ENCODE measurements at places on chromosomes 6 and 20.

GRCh38 chr6:133456944-133457343 is 215.8 kb downstream of the EYA4 start:
- no peak for DNase-seq

- no peak for DNase-seq
Measured at GRCh38 chr6:27135087-27135657, 112.3 kb upstream of the PRSS16 start.

DNA sequence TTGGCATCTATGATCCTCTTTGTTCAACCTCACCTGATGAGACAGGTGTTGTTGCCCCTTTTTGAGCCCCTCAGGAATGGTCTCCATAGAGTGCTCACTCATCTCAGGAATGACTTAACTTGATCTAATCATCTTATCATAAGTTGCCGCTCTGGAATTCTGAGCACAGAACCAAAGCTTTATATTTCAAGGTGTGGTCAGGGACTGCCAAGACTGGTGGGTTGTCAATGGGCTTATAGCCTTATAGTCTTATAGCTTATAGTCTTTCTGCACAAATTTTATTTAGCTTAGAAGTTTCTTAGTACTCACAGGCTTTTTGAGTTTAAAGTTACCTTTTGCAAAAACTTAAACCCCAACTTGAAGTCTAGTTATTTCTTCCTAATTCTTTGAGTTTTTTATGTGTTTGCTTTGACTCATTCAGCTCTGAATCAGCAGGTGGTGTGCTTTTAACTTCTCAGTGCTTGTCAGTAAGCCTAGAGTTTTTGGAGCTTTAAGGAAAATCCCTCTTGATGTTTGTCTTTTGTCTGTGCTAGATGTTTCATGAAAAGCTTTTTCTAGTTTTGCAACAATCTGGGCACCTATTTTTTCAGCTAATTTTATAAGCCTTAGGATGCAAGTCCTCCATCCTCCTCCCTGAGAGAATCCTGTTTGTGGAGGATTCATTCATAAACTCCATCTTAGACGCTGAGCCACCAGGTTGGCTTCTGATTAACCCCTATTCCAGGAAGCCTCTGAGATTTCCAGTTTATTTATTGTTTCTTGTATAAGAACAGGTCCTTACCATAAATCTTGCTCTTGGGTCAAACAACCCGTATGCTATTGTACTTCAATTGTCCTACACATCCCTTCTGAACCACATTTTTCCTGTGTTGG is 72.3 kb upstream of the SSTR4 start:
- DNase-seq = no peak

GRCh38 chr6:70380252-70380651 is 33.1 kb upstream of the FAM135A start:
- no peak for DNase-seq

GRCh38 chr6:11207199-11207968 is 25.1 kb downstream of the NEDD9 start:
- no peak for DNase-seq

DNA sequence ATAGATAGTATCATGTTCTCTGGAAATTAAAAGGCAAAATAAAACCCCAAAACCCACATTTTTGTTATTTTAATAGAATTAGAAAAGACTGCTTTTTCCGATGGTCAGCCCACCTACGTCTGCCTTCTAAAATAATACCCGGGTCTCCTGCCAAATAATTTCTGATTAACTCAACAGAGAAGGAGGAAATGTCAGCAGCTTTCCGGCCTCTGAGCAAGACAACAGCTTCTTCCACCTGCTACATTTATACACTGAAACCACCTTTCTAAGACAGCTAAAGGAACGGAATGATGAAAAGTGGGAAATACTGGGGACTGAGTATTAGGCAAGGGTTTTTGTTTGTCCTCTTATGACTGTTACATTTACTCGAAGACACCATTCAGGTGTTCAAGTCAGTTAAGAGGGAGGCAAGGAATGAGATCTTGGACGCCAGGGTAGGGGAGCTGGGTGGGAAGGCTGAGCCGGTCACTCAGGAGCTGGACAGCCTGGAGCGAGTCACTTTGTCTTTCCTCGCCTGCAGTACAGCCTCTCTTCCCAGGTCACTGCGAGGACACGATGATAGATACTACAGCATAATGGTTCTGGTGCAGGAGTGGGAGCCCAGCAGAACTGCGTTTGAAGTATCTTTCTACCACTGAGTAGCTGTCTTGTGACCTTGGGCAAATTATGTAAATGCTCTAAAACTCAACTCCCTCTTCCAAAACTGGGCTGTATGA is 96.3 kb upstream of the QKI start:
- DNase-seq = no peak

- peak; percentile 65 for DNase-seq
Measured at GRCh38 chr6:129472239-129472638, 237.7 kb downstream of the ARHGAP18 start.

DNA sequence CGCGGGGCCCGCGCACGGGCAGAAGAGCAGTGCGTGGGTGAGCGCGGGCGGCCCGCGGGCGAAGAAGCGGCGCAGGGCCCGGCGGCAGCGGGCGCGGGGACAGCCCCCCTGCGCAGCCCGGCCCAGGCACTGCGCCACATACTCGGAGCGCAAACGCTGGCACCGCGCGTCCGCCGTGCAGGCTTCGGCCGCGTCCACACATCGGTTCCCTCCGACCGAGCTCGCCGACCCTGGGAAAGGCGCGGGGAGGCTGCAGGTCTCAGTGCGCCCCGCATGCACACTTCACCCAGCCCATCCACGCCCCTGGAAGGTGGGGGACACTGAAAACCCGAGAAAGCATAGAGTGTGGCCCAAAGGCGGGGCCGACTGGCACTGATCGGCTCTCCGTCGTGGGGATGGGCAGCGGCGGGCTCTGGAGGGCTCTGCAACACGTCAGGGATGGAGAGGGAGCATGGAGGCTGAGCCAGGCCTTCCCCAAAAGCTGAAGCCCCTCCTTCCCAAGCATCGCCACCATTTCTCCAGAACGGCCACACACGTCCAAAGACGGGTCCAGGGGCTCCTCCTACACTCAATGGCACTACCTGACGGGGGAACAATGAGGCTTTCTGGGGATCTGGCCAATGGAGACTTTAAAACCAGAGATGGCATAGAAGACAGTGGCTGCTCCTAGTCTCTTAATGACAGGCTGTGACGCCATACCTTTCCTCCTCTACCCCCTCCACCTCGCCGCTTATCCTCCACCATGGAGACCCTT is 2.0 kb downstream of the GFRA4 start:
- no peak for DNase-seq

DNA sequence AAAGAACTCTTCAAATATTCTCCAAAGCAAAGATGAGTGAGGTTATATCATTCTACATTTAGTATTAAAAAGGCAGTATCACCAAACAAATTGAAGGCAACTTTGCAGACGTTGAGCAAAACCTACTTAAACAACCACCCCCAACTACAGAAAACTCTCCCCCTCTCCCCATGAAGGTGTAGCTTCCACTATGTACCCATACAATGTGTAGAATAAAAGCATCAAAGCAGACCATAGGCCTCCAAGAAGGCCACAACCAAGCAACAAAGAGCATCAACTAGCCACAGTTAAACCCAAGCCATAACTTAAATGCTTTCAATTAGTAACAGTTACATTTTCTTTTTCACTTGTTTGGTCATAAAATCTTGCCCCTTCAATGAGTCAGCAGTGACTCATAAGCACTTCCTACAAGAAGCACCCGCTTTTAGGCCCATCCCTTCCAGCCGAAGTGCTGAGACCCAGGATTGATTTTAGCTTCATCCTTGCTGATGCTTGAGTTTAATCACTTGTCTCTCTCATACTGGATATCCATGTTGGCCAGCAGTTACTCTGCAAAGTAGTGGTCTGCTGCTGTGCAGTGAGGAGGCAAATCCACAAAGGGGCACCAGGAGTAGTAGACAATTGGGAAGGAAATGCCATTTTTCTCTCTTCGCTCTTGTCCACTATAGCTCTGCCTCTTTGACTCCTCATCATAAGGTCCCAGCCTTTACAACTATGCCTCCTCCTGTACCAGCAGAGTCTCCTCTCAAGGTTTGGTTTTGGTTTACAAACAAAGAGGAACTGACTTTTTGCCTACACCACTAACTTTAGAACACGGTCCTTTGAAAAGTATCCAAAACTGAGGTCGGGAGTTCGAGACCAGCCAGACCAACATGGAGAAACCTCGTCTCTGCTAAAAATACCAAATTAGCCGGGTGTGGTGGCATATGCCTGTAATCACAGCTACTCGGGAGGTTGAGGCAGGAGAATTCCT is 8.4 kb upstream of the NUP153 start:
- peak; percentile 63 for DNase-seq

DNA sequence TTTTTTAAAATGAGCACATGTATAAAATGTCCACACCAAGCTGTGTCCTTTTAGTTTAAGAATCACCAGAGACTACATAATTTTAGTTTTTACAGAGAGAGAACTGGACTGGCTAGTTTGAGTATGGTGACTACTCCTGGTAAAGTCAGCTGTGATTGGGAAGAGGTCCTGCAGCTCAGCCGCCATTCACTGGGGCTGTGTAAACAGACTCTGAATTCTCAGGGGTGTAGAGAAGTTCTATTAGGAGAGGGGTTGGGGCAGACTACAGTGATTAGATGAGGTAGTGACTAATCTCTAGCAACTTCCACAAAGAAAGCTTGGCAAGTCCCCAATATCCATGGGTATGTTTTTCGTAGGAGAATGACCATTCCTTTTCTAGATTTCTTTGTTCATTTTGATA is 341.2 kb upstream of the MAP3K7 start:
- no peak for DNase-seq

GRCh38 chr6:40247516-40248115 is 313.4 kb upstream of the MOCS1 start:
- DNase-seq = no peak

DNA sequence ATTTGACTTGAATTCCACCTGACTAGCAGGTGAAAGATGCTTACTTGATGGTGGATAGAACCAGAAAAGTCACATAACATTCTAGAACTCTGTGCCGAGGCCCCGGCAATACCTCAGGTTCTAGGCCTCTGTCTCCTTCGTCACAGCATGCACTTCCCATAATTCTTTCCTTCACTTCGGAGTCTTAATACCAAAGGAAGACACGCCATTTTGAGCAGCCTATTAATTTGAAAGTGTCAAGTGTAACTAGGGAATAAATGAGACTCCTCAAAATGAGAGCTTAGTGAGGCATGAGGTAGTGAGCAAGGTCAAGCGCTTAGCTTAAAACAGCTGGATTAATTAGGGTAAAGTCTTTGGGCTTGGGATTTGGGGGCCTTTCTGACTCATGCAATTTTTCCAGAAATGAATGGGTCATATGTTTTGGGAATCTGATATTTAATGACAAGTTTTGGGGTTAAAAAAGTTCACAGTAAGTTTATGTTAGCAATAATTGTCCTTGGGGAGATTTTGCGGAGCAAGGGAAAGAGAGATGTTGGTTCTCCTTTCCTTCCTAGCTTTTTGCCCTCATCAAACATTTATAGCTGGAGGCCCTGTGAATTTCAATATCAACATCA is 29.1 kb upstream of the SGK1 start:
- no peak for DNase-seq

DNA sequence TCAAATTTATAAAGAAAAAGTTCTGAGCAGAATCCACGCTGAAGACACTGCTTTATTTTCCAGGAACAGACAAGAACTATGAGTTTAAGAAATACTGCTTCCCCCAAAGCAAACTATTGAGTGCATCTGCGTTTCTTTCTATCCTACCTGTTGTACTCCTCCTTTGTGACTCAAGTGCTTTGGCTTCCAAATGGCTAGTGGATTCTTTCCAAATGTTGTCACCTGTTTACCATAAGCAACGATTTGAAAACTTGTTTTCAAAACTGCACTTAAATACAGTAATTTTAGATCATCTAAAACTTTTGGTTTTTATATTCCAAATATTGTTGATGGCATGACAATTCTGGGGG is 9.5 kb downstream of the PXDC1 start:
- peak; percentile 60 for DNase-seq

DNA sequence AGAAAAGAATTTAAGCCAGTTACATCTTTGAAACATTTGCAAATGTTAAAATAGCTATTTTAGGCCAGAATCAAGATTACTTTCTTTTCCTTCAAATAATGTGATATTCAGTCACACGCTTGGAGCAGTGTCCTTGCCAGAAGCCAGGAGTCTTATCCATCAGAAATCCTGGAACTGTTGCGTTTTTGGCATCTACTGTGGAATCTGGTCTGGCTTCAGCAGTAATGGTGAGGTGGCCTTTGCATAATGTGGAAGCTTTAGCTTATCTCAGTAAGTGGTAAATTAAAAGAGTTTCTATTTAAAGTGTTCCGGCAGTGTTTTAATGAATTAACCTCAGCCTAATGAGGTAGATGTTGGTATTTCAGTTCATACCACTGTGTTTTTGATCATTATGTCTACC is 97.6 kb downstream of the FIG4 start:
- no peak for DNase-seq

GRCh38 chr6:45184937-45185336 is 143.2 kb upstream of the RUNX2 start:
- DNase-seq = peak; percentile 45

DNA sequence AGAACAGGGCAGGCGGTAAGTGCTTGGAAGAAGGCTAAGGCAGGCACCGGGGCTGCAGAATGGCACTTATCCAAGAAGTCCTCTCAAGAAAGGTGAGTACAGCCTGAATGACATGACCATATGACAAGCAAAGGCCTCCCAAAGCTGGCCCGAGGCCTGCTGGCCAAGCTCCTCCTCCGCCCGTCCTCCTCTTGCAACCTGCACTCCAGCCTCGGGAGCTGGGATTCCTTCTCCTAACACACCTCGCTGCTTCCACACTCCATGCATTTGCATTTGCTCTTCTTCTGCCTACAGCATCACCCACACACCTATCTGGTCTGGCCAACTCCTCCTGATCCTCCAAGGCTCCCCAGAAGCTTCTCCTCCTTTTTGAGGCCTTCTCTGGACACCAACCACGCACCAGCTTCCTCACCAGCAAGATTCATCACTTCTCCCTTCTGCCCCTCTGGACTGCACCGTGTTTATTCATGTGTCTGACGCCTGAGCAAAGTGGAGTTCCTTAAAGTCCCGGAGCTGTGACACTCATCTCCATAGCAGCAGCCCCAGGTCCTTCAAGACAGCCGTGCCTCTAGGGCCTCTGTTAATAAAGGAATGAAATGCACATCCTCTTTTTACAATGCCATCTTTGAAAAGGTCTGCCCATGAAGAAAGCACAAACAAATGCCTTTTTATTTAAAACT is 32.3 kb downstream of the CNKSR3 start:
- DNase-seq = no peak

DNA sequence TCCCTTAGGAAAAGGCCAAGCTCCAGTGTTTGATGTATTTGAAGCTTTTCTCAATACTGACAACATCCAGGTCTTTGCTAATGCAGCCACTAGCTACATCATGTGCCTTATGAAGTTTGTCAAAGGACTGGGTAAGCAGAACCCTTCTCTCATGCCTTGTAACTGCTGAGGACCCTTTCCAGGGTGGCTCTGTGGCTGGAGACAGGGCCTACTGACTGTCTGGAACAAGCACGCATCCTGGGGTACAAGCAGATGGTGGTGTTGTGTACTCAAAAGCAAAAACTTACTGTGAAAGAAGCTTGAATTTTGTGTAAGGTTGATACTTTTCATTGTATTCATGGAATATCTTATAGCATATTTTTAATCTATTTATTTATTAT is 69.0 kb upstream of the SMIM28 start:
- no peak for DNase-seq

GRCh38 chr6:158367816-158368215 is 55.6 kb downstream of the TULP4 start:
- DNase-seq = no peak

Measured in mesendoderm (in vitro differentiated cells).